Calu3 (cell line): ENCODE measurements at places on chromosomes 7 and 10. TPM values are rescaled to one million over a fixed set of nuclear protein-coding genes. Genes with fewer than 3 reads are reported as not detected.

DNA sequence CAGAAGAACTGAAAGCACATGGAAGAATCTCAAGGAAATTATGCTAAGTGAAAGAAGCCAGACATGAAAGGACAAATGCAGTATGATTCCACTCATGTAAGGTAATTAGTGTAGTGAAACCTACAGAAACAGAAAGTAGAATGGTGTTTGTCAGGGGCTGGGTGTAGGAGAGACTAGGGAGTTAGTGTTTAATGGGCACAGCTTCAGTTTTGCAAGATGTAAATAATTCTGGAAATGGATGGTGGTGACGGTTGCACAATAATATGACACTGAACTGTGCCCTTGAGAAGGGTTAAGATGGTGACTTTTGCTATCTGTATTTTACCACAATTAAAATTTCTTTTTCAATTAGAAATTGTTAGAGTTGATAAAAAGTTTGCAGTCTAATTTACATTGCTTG lies 157.3 kb upstream of the ADCY1 start:
- H3K27ac ChIP-seq = no peak overlapping the region
- H3K4me1 ChIP-seq = no peaks in the 10 kb centered on the region
- no peaks in the 10 kb centered on the region for H3K36me3 ChIP-seq
- peaks cover 73% of the 10 kb centered on the region for H3K27me3 ChIP-seq

GRCh38 chr10:13505052-13505680 lies 23.6 kb downstream of the BEND7 start:
- DNase-seq = no peak
- peaks cover 13% of the 10 kb centered on the region for H3K27me3 ChIP-seq
- no peaks in the 10 kb centered on the region for H3K4me1 ChIP-seq
- H3K36me3 ChIP-seq = no peaks in the 10 kb centered on the region
- no peak overlapping the region for H3K4me3 ChIP-seq
- H3K27ac ChIP-seq = no peak overlapping the region

PARD3 gene
- 57.6 and 62.4 TPM in 2 replicates for total RNA-seq

- no peak overlapping the region for H3K4me3 ChIP-seq
- H3K27ac ChIP-seq = no peak overlapping the region
- no peaks in the 10 kb centered on the region for H3K27me3 ChIP-seq
- DNase-seq = no peak
- no peaks in the 10 kb centered on the region for H3K36me3 ChIP-seq
Observed at GRCh38 chr7:126570845-126571244, 681.9 kb downstream of the GRM8 start.

DNA sequence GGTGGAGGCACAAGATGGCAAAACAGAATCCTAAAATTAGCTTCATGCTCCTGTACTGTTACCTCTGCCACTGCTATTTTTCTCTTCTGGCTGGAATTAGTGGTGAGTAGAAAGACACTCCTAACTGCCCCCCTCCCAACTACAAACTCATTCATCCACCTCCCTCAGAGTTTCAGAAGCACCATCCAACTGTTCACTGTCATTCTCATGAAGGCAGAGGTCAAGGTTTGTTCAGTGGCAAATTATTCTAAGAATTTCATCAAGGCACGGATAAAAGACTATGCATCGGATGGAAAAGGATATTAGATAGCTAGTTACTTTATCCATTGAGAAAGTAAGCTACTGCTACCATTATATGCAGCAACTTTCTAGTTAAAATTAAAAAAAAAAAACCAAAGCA lies 59.7 kb downstream of the LRGUK start:
- H3K27ac ChIP-seq = no peak overlapping the region
- no peak overlapping the region for H3K4me3 ChIP-seq
- no peak for DNase-seq
- no peaks in the 10 kb centered on the region for H3K27me3 ChIP-seq

PTPRZ1 gene
- 4.9 and 5.8 TPM in 2 replicates for total RNA-seq

CFAP70 gene
- total RNA-seq = 1.2 and 1.9 TPM in 2 replicates

DNA sequence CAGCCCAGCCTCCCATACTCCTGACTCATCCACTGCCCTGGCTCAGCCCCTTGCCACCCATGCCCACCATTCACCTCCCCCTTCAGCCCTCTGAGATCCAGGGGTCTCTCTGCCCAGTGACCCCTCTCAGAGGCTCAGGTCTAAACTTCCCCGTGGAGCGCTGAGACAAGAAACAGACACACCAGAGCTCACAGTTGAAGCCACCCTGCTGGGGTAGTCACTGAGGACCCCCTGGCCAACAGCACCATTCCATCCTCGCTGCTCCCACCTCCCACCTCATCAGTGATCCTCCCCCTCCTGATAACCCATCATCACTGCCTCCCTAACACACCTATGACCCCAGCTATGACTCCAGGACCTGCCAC lies 100.7 kb downstream of the GRID1 start:
- H3K36me3 ChIP-seq = no peaks in the 10 kb centered on the region
- no peaks in the 10 kb centered on the region for H3K4me1 ChIP-seq
- H3K27ac ChIP-seq = no peak overlapping the region
- no peak overlapping the region for H3K4me3 ChIP-seq
- peaks cover 59% of the 10 kb centered on the region for H3K27me3 ChIP-seq
- no peak for DNase-seq
